ENCODE measurements at places on chromosomes 5 and 9.

GRCh38 chr9:98240475-98240874 is 15.0 kb downstream of the TBC1D2 start:
- DNase-seq: no peak

- DNase-seq: no peak
Observed at GRCh38 chr5:170161069-170161468, 55.4 kb downstream of the FOXI1 start.

GRCh38 chr9:84758817-84759216 is 89.3 kb downstream of the NTRK2 start:
- no peak for DNase-seq

- DNase-seq: no peak
Observed at GRCh38 chr5:1745123-1745795, 54.4 kb downstream of the MRPL36 start.

DNA sequence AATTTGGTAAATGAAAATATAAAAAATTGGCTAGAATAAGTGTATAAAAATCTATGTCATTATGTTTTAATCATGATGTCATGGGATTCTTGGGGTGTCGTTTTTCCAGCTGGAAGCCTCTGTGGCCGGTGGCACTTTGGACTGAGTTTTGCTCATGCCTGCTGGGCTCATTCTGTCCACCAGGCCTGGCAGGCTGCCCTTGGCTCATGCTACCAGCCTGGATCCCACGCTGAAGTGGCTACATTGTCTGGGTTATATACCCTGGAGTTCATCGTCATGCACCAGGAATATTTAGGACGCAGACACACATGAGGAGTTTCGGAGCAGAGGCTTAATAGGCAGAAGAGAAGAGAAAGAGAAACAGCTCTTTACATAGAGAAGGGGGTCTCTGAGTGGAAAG is 1913.7 kb upstream of the WWC1 start:
- no peak for DNase-seq

DNA sequence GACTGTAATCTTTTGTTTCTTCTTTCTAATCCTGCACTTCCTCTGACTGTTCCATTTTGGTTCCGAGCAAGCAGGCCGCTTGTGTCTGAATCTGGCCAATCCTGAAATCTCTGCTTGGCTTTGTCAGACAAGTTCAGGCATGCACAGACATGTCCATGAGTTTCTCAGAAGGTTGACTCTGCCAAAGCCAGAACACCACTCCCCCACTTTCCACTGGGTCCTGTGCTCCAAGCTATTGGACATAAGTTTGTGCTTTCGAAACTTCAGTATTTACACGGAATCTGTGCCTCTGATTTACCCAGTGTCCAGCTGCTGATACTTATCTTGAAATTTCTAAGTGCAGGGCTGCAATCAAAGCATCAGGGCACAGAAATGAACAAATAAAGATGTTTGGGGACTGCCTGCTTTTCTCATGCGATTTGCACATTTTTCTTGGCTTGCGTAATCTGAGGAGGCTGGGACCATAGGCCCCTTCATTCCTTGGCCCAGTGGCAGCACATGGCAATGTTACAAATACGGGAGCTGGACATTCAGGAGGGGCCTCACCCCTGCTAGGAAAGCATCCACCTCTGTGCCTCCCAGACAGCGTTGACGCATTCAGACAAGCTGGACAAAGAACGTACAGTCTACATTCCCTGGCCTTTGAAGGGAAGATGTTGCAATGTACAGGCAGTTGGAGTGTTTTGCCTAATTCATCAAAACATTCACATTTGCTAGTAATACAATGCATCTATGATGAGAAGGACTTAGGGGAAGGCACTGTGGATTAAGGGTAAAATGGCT is 209.2 kb upstream of the PAPPA start:
- no peak for DNase-seq

- DNase-seq: no peak
Observed at GRCh38 chr5:140015706-140016105, 27.4 kb downstream of the NRG2 start.

- no peak for DNase-seq
Observed at GRCh38 chr9:98911042-98911441, 32.7 kb upstream of the COL15A1 start.

DNA sequence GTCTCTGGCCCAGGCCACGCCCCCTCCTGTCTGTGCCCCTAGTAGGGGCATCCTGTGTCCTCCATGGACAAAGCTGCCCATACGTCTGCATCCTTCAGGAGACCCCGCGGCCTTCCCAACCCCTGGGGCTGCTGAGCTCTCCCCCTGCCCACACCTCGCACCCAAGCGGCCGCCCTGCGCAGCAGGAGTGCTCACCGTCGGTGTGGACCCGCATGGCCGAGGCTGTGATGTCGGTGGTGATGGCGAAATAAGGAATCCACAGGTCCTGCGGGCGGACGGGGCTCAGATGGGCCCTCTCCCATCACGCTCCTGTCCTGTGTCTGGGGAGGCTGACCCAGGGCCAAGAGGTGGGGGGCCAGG is 4.8 kb upstream of the NSMF start:
- DNase-seq: no peak

GRCh38 chr5:10652606-10653005 is 88.7 kb downstream of the ANKRD33B start:
- DNase-seq: no peak

- DNase-seq: no peak
Observed at GRCh38 chr9:98880311-98881015, 63.2 kb upstream of the COL15A1 start.

- no peak for DNase-seq
Observed at GRCh38 chr5:64180661-64181343, 15.2 kb downstream of the RNF180 start.

DNA sequence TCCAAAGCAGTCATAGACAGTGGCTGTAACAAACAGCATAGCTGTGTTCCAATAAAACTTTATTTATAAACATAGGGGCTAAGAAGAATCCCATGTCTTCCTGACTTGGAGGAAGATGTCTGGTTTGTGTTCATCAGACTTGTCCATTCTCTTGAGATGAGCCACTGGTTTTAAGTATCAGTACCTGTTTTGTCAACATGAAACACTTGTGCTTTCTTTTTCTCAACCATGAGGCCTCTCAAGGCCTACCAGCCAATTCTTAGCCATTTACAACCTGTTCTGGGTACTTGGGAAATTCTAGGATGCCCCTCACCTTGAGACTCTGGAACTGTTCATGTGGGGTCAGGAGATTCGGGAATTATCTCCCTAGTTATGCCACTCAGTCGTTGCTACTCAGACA is 154.3 kb upstream of the PPP1R2B start:
- no peak for DNase-seq

- DNase-seq: no peak
Observed at GRCh38 chr5:119255571-119256356, 100.1 kb upstream of the TNFAIP8 start.

DNA sequence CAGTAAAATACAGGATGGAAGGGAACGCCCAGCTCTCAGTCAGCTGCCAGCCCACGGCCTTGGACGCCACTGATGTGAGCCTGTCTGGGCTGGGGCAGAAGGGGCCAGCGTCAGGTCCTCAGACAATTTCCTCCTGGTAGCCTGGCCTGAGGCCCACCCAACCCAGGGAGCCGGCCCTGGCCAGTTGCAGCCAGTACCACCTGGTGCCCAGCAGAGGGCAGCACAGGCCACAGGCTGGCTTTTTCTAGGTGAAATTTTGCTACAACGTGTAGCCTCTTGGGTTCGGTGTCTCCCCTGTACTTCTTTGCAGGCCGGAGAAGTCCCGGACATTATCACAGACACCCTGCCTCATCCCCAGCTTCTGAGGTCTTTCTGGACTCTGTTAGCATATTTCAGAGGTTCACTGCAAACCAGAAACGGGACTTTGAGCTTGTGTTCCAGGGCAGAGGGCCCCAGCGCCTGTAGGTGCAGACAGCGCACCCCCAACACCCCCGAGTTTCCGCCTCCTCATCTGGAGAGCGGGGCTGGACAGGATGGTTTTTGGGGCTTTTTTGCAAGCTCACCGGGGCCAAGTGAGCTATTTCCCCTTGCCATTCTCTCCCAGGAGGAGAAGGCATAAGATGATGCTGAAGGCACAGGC is 45.9 kb upstream of the KCNMB1 start:
- DNase-seq: peak; percentile 26

- DNase-seq: no peak
Observed at GRCh38 chr9:137280474-137281344, 3.2 kb downstream of the TOR4A start.

GRCh38 chr9:122056484-122056883 is 36.6 kb downstream of the TTLL11 start:
- DNase-seq: no peak

DNA sequence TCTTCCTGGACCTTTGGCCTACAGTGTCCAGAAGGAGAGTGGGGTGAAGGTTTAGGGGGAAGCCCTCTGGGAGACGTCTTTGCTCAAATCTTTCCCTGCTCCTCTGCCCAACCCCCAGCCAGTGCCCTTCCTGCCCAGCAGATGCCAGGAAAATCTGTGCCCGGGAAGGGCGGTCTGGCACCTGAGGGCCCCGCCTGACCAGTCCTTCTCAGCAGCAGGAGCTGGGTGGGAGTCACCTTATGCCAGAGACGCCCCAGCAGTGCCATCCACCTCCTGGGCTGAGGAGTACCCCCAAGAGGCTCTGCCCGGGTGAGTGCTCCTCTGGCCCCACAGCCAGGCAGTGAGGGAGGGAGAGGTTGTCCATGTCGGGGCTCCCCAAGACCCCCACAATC is 14.9 kb upstream of the CERCAM start:
- no peak for DNase-seq

DNA sequence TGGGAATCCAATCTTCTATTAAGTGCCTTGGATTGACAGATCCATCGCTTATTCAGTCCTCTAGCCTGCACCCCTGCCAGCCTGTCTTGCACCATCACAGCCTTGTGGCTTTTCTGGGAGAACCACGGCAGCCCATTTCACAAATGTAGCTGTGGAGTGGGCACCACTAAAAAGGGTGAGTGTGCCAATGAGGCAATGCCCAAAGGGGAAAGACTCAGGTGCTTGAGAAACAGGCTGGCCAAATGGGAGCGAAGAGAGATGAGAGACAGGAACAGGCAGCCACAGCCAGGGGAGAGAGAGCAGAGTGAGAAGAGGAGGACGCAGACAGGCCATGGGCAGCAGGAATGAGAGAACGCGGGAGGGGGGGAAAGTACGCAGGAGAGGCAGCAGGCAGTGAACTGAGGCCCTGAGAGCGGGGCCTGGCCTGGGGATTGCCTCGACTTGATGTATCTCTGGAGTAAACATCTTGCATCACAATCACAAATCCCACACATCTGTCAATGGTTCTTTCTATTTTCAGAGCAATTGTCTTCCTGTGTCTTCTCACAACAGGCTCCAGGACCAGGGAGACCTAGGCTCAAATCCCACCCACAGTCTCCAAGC is 173.1 kb downstream of the SYK start:
- DNase-seq: no peak

- DNase-seq: no peak
Observed at GRCh38 chr9:131738293-131739132, 1.4 kb downstream of the RAPGEF1 start.

GRCh38 chr9:116149844-116150243 is 3.7 kb upstream of the PAPPA start:
- no peak for DNase-seq

- no peak for DNase-seq
Observed at GRCh38 chr5:130868186-130868840, 296.7 kb downstream of the HINT1 start.

DNA sequence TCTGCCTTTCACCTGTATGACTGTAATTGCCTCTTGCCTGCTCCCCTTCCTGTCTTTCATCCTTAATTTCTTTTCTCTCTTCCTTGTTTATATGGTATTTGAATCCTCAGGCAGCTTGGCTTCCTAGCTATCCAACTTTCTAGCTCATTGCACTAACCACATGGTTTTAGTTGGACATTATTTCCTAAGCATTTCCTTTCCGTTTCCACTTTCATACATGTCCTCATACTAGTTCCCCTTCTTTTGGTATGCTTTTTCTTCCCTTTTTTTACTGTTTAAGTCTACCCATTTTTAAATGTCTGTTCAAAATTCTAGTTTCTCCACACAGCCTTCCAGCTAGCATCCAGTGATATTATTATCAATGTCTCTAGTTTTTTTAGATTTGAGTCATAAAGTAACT is 6.6 kb downstream of the CWC27 start:
- DNase-seq: no peak

DNA sequence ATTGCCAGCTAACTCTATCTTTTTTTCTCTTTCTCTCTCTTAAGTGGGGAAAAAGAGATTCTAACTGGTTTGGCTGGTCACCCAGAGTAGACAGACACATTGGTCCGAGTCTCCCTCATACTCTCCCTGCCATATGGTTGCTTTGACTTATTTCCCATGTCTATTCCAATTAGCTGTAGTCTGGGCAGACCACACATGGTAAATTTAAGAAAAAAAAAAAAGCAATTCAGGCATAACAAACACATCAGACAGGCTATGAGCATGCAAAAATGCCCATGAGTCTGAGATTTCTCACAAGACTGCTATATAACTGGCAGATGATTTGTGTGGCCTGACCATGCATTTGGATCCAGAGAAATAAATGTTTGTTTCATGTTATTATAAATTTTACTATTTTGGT is 110.2 kb upstream of the FGF10 start:
- DNase-seq: no peak

- DNase-seq: no peak
Observed at GRCh38 chr9:89600831-89601230, 4.0 kb upstream of the GADD45G start.

GRCh38 chr5:87782916-87783315 is 370.2 kb upstream of the CCNH start:
- DNase-seq: no peak

DNA sequence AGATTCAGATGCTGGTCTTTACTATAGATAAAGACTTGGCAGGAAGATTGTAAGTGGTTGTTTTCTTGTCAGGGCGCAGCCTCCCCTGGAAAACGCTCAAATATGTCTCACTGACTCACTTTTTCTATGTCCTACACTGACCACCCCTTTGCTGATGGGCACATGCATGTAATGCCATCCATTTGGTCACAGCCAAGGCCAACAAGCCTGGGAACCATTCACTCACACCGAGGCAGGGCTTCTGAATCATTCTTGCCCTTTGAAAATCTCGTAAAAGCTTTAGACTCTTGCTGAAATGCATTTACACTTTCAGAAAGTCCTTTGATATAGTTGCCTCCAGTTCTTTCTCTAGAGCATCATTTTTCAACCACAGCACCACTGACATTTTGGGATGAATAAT is 249.4 kb downstream of the ACTL7B start:
- no peak for DNase-seq

- no peak for DNase-seq
Observed at GRCh38 chr5:170330568-170331054, 33.0 kb upstream of the LCP2 start.

DNA sequence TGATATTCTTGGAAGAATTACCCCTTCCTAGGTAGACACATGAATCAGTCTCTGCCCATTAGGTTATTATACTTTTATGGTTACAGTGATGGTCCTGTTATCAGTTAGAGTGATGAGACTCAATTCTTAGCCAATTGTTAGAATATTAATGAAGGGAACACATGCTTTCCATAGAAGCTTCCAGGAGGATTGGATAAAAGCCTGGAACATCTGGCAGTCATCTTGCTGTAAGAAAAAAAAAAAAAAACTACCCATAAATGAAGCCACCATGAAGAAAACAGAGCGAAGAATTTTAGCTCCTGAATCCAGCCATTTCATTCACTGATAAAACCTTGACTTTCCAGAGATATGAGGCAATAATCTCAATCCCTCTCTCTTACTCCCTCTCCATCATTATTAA is 262.5 kb upstream of the GRIN3A start:
- DNase-seq: no peak

- no peak for DNase-seq
Observed at GRCh38 chr5:31335456-31335855, 142.0 kb downstream of the CDH6 start.

Measured in activated T-helper 1 cell treated with anti-CD3 and anti-CD28 coated beads, Interleukin-2, amount 50 U/mL, for 16 hours (primary cell).